NCI-H69 (cell line): ENCODE measurements at places on chromosomes 4 and X.
A peak's percentile ranks its signal among the peaks of the same experiment; 100 is the strongest.

DNA sequence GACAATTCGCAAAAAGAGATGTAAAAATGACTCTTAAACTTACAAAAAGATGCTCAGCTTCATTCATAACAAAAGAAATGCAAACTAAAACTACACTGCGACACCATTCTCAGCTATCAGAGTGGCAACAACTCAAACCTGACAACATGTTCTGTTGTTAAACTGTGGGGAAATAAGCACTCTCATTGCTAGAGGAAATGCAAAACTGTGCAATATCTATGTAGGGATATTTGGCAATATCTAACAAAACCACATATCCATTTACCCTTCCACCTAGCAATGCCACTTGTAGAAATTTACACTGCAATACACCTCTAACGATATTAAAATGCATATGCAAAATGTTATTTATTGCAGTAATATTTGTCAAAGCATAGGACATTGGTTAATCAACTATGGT is 78.3 kb upstream of the EGFL6 start:
- DNase-seq = no peak

DNA sequence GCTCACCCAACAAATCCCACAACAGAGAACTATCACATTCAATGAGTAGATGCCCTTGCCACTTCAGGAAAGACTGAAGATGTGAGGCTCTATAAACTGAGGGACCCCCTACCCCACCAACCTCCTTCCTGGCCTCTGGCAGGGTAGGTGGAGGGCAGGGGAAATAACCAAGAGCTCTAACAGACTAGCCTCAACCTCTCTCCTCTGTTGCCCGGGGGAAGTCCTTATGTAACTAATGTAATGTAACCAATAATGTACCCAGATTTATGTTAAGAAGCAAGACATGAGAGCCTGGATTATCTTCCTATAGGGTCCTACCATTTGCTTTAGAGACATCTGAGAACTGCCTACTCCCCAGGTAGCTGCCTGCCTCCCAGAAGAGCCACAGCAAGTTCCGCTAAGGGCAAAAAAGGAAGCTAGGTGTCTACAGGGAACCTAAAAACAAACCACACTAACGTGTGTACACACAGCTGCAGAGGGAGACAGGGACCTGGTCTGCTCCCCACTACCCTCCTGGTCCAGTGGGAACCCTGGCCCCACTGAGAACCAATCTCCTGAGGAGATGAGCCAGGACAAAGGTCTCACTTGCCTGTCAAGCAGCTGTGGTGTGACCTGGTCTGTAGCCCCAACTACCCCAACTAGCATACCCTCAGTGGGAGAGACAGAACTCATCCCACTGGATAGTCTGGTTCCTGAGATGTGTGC is 17.7 kb downstream of the OTUD5 start:
- no peak for DNase-seq

DNA sequence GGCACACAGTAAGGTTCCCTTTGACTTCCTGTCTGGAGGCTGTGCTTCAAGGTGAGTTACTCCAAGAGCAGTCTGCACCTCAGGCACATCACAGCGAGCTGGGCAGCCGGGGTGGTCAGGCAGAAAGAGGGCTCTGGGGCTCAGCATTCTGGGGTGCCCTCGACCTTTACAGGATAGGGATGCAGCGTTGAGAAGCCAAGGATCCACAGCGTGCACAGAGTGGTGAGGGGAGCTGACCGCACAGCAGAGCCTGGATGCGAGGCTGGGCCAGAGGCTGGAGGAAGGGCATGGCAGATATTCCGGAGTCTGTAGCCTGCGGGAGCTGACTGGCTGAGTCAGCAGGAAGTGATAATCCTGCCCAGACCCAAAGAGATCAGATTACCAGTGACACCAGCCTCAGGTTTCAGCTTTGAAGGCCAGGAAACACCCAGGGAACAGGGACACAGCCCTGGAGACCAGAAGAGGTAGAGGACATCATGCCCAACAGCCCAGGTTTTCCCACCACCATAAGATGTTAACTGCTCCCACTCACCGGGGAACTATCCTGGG is 38.4 kb upstream of the PDLIM3 start:
- DNase-seq = no peak

- DNase-seq = no peak
Measured at GRCh38 chr4:15756361-15756861, 21.7 kb upstream of the CD38 start.

GRCh38 chr4:41179498-41180195 is 34.7 kb downstream of the APBB2 start:
- DNase-seq = no peak

DNA sequence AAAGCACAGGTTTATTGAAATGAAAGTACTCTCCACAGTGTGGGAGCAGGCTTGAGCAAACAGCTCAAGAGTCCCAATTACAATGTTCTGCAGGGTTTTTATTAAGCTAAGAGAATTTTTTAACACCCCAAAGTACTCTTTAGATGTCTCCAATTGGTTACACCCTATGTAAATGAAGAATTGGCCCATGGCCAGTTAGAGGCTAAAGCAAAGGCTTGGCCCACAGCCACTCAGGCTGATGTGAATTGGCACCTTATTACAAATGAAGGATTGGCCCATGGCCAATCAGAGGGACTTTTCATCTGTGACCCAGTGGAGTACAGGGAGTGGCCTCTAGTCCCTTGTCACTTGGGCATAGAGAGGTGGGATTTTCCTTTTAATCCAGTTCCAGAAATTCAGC is 30.1 kb upstream of the IQCM start:
- peak; percentile 95 for DNase-seq

- DNase-seq = no peak
Measured at GRCh38 chrX:18864390-18864920, 119.5 kb downstream of the PHKA2 start.

DNA sequence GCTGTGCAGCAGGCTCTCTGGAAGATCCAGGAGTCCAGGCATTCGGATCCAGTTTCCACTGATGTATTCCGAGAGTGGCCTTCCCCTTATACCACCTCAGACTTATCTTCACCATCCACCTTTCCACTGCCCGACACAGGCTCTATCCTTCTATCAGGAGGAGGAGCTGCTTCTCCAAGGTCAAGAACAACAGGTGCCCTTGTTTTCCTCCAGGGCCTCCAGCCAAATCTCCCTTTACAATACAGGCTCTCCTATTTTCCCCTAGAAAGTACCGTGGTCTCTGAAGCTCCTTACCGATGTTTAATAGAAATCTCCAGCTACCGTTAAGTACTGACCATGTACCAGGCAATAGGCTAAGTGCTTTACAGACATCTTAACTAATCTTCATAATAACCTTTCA is 61.3 kb downstream of the AFAP1 start:
- DNase-seq = no peak

GRCh38 chr4:31234901-31235300 is 514.7 kb downstream of the PCDH7 start:
- no peak for DNase-seq

DNA sequence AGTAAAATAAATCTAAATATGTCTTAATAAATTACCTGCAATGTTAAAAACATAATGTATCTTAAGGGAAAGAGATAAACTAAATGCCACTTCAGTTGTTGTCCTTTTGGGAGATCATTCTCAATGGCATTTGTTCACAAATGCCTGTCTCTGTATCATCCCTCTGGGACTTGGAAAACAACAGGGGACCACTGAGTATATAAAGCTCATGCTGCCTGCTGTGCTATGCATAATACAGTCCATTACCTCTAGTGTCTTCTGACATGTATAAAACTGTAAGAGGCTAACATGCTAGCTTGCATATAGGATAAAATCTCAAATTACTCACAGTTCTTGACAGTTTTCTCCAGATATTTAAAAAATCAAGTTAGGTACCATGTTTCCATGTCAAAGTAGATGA is 503.9 kb downstream of the PDHA2 start:
- DNase-seq = peak; percentile 40

GRCh38 chr4:141006242-141006802 is 126.9 kb downstream of the RNF150 start:
- no peak for DNase-seq

DNA sequence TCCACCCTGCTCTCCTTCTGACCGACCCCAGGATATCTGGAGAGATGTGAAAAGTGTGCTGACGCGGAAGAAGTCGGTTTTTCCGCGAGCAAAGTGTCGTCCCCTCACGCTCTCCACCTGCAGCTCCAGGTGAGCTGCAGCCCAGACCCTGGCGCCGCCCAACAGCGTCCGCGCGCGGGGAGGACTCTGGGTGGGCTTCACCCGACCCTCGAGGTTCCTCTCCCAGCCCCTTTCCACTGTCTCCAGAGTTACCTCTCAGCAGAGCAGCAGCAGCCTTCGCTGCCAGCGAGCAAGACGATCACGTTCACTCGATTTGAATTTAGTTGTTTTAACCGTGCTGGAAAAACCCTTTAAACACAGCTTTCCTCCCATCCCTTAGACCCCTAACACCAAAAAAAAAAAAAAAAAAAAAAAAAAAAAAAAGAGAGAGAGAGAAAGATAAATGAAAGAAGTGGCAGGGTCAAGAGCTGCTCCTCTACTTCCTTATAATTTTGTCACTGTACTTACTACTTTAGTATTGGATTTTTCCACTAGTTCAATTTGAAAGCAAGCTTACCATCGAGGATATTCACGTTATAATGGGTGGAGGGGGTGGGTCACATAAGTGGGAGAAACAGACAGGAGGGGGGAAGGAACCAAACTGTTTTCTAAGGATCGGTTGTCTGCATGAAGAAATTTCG is 758 bp upstream of the NR3C2 start:
- peak; percentile 61 for DNase-seq

DNA sequence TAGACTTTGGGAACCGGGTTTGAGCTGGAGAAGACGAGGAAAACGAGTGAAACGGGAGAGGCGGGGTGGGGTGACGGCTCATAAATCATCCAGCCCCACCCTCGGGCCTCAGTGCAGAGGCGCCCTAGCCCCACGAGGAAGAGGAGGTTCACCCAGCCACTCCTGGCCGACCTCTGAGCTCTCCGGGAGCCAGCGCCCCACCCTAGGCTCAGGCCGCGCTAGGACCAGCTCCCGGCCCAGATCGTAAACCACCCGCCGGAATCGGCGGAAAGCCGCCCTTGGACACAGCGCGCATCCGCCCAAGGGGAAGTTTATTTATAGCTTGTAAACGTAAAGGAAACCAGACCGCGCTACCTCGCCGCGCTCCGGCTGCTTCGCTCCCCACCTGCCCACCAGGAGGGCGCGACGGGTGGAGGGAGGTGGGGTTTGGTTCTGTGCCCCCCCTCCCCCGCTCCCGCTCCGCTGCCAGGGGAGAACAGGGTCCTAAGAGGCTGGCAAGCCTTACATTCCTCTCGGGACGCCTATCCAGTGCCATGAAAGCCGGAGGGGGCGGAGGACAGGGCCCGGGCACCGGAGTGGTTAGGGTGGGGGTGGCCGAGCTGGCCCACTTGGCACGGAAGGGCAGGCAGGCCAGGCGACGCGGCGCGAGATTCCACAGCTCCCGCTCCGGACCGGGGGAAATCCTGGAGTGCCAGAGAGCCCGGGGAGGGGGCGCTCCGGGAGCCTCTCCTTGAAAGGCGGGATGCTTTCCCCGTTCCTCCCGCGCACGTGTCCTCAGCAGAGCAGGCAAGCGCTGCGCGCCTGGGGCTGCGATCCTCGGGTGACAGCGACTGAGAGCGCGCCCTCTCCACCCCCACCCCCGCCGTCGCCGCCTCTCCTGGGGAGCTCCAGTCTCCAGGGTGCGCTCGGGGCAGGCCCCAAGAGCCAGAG is 84.2 kb downstream of the BCOR start:
- DNase-seq = peak; percentile 90

- DNase-seq = peak; percentile 18
Measured at GRCh38 chr4:175871774-175872405, 59.8 kb upstream of the GPM6A start.

GRCh38 chr4:61919561-61919960 is 719.4 kb downstream of the ADGRL3 start:
- DNase-seq = peak; percentile 46

DNA sequence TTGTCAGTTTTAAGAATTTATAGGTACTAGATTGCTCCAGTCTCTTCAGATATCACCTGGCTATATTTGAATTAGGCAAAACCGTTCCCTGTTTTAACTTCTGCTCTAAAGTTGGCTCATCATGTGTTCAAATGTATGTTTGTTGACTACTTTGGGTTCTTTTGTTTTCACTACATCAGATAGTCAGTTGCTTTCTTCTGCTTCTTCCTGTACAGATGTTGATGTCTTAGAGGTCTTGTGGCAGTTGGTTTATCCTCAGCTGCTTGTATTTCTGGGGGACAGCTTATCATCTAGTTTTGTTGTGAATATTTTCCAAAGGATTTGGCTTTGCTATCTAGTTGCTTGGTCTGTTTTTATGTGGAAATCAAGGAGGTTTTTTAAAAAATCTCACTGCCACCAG is 28.0 kb downstream of the TBC1D19 start:
- no peak for DNase-seq

DNA sequence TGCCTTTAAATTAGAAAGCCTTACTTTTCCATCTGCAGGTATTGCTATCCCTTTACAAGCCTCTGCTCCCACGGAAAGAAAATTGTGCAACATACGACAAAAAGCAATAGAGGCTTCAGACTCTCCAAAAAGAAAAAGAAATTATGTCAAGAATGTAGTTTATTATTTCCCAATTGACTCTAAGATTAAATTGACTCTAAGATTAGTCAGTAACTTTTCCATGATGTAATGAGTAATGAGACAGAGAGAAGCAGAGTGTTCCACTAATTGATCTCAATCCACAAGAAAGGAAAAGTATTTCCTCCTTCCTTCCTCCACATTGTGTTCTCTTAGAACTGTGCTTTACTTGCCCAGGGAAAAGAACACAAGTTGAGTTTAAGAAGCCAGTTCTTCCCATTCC is 345.7 kb upstream of the HS3ST1 start:
- no peak for DNase-seq

DNA sequence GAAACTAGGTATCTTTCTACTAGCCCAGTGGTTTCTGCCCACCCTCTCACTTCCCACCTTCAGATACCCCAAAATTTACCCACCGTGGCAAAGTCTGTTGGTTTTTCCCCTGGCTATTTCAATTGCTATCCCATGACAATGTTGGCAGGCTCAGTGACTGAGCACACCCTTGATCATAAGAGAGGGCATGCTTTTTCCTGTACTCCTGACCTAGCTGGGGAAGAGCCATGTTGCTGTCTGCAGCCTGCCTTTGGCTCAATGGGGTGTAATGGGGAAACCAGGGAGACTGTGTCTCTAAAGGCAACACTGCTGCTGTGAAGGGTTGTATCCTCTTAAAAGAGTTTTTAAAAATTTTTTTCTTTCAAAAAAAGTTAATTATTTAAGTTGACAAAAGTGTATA is 90.4 kb upstream of the CITED1 start:
- no peak for DNase-seq

DNA sequence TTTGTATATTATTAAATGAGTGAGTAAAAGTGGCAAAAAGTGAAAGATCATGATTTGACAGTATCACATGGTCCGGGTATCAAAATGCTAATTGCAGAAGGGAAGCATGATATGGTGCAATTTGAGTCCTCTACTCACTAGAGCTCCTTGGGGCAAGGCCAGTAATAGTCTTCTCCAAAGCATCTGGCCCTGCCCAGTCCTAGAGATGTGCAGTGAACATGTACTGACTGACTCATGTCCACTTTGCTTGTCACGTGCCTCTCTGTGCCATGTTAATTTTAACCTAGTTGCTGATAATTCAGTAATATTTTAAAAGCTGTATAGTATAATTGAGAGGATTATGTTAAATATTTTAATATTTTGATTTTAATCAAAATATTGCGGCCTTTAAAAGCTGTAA is 54.6 kb upstream of the TENM3 start:
- peak; percentile 34 for DNase-seq

- DNase-seq = peak; percentile 58
Measured at GRCh38 chr4:81214144-81214880, 710 bp downstream of the PRKG2 start.
